ENCODE measurements at places on chromosomes 2 and 18. TPM values are rescaled to one million over a fixed set of nuclear protein-coding genes. Genes with fewer than 3 reads are reported as not detected.

BZW1 gene
- 393 TPM for total RNA-seq

CYS1 gene
- total RNA-seq, result not detected

CHST9 gene
- not detected for total RNA-seq

RAB11FIP5 gene
- total RNA-seq, result 4.9 TPM

KCNK3 gene
- total RNA-seq, result not detected

ANKRD36 gene
- total RNA-seq, result 69.1 TPM

SUMO1 gene
- total RNA-seq, result 70.7 TPM

INO80B gene
- 34.0 TPM for total RNA-seq

CYP26B1 gene
- not detected for total RNA-seq

SPP2 gene
- not detected for total RNA-seq

TNFAIP6 gene
- not detected for total RNA-seq

MOGAT1 gene
- total RNA-seq, result not detected

POTEI gene
- total RNA-seq, result not detected

C2orf81 gene
- total RNA-seq, result 3.2 TPM

CNTNAP5 gene
- total RNA-seq, result not detected

GRCh38 chr2:134352844-134353243, 99.0 kb downstream of the MGAT5 start:
- H3K4me3 ChIP-seq, result no peak overlapping the region
- peaks cover 40% of the 10 kb centered on the region for H3K36me3 ChIP-seq
- H3K27ac ChIP-seq, result no peak overlapping the region
- no peaks in the 10 kb centered on the region for H3K27me3 ChIP-seq
- no peak for DNase-seq
- H3K4me1 ChIP-seq, result peaks cover 4% of the 10 kb centered on the region

GRCh38 chr2:122663620-122664019, 908.2 kb downstream of the TSN start:
- H3K36me3 ChIP-seq, result no peaks in the 10 kb centered on the region
- DNase-seq, result no peak
- H3K27me3 ChIP-seq, result no peaks in the 10 kb centered on the region

DNA sequence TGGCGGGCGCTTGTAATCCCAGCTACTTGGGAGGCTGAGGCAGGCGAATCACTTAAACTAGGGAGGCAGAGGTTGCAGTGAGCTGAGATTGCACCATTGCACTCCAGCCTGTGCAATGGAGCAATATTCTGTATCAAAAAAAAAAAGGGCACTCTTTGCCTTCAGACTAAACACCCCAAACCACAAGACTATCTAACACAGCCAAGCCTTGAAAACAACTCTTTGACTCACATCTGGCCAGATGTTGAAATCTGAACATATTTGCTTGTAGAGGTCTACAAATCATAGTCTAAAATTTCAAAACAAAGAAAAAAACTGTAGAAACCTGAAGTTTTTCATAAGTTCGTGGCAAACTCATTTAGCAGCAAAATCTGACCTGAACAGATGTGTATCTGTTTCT, 94.9 kb downstream of the FAM161A start:
- no peak overlapping the region for H3K4me3 ChIP-seq
- peaks cover 3% of the 10 kb centered on the region for H3K4me1 ChIP-seq
- no peaks in the 10 kb centered on the region for H3K27me3 ChIP-seq
- H3K36me3 ChIP-seq, result no peaks in the 10 kb centered on the region

GRCh38 chr2:67013821-67014220, 383.3 kb upstream of the ETAA1 start:
- DNase-seq, result no peak
- no peaks in the 10 kb centered on the region for H3K27me3 ChIP-seq
- no peak overlapping the region for H3K27ac ChIP-seq
- no peaks in the 10 kb centered on the region for H3K36me3 ChIP-seq
- H3K4me3 ChIP-seq, result no peak overlapping the region

- no peak overlapping the region for H3K27ac ChIP-seq
- no peaks in the 10 kb centered on the region for H3K27me3 ChIP-seq
- H3K4me3 ChIP-seq, result no peak overlapping the region
- DNase-seq, result no peak
- no peaks in the 10 kb centered on the region for H3K4me1 ChIP-seq
- no peaks in the 10 kb centered on the region for H3K36me3 ChIP-seq
These were observed 119.7 kb upstream of the ETAA1 start for GRCh38 chr2:67277450-67277849.

DNA sequence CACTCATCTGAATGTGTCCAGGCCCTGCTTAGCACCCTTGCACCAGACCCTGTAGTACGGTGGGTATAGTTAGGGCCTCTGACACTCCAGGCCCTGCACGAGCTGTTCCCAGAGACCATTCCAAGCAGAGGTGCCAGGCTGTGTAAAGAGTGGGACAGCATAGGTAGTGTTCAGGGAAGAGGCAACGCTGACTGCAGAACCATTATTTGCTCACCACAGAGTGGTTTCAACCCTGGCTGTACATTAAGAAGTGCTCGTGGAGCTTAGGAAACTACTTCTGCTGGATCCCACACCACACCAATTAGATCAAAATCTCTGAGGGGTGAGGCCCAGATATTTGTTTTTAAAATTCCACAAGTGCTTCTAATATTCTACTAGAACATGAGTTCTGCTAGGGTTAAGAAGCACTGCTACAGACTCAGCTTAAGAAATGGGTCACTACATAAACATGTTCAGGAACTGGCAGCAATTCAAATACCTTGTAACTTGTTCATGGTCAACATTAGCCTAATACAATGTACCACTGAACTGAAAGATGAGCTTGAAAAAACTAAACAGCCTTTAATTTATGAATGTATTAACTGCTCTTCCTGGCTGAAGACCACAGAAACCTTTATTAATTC, 183.0 kb downstream of the MYO5B start:
- H3K27ac ChIP-seq, result no peak overlapping the region
- no peaks in the 10 kb centered on the region for H3K27me3 ChIP-seq
- H3K4me1 ChIP-seq, result no peaks in the 10 kb centered on the region
- no peak overlapping the region for H3K4me3 ChIP-seq
- H3K36me3 ChIP-seq, result no peaks in the 10 kb centered on the region

DNA sequence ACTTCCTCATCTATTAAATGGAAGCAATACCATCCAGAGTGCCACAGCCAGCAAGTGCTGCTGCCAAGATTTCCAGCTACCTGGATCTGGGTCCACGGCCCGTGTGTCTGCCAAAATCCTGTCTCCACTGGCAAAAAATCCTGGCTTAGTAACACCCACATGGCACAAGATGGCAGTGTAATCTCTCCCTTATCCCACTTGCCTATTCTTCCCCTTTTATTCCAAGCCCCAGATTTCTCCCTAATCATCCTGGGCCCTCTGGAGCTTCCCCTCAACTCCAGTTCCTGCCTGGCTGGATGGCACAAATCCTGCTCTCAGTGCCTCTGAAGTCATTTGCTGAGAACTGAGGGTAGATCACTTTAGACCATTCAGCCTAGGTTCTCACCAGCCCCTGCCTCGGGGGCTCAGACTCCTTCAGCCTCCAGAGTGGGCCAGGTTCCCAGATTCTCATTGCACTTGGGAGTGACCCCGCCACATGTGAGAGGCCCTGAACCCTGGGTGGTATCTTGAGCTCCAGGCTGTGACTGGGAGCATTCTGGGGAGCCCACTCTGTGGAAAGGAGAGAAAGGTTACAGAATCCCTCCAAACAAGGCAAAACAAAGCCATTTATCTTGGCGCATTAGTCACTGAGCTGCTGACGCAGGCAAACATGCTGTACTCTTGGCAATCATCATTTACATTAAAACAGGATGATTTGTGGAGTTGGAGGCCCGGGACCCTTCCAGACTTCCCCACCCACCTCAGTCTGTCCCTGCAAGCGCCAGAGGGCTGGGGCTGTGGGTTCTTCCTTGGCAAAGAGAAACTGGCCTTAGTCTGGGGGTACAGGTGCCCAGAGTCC, 325.8 kb downstream of the DYSF start:
- H3K4me3 ChIP-seq, result no peak overlapping the region
- DNase-seq, result no peak

DNA sequence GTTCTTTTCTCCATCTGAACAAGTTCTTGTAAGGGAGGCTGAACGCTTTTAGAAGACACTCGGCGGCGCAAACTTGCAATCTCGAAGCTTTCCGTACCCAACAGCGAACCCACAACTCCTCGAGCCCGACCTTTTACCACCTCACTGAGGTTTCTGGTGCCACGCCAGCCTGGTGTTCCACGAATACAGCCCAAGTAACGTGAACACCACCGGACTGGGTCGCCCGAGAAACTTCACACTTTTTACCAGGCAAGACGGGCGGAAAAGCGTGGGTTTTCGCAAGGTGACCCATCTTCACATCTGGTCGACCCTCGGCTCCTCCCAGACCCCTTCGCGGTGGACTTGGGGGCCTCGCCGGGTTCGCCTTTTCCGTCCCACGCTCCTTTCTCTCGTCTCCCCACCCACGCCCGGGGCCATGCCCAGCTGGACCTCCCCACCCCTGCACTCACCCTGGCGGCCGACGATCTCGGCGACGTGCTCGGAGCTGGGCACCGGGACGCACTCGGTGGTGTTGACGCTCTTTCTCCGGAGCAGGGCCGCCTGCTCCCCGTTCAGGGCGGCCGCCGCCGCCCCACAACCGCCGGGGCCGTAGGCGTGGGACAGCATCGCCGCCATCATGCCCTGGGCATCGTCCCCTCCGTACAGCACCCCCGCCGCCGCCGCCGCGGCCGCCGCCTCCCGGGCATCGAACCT, 1.2 kb downstream of the MEX3C start:
- peak; percentile 64 for DNase-seq
- H3K36me3 ChIP-seq, result peaks cover 3% of the 10 kb centered on the region
- H3K27ac ChIP-seq, result peak overlapping the region; percentile 88
- peak overlapping the region; percentile 64 for H3K4me3 ChIP-seq

- DNase-seq, result no peak
- H3K4me3 ChIP-seq, result no peak overlapping the region
- H3K4me1 ChIP-seq, result peaks cover 55% of the 10 kb centered on the region
These were observed 50.6 kb downstream of the STK39 start for GRCh38 chr2:168196764-168197180.

DNA sequence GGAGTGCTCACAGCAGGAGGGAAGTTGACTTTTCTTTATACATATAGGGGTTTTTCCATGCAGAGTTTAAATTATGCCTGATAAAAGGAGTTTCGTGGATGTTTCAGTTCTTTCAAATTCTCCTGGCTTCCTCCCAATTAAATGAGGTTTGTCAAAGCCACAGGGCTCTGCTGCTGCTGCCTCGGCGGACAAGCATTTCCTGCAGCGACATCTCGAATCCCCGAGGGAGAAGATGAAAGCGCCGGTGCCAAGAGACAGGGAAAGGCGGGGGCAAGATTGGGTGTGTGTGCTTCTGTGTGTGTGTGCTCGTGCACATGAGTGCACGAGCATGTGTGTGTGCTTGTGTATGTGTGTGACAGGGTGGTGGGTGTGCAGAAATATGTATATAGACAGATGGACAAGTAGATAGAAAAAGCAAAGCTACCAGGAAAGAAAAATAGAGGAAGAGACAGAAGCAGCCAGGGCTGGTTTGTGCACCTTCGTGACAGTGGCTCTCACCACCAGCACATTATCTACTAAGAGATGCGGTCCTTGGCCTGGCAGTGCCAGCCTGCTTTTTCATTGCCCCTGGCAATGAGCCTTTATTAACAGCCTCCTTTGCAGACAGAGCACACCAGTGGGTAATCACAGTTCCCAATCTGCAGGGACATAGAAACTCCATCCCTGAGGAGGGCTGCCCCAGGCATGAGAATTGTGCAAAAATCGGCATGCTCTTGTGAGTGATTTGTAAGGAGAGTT, 76.2 kb downstream of the CDK15 start:
- no peak overlapping the region for H3K27ac ChIP-seq
- no peak for DNase-seq
- no peaks in the 10 kb centered on the region for H3K36me3 ChIP-seq
- no peaks in the 10 kb centered on the region for H3K27me3 ChIP-seq
- no peak overlapping the region for H3K4me3 ChIP-seq

DNA sequence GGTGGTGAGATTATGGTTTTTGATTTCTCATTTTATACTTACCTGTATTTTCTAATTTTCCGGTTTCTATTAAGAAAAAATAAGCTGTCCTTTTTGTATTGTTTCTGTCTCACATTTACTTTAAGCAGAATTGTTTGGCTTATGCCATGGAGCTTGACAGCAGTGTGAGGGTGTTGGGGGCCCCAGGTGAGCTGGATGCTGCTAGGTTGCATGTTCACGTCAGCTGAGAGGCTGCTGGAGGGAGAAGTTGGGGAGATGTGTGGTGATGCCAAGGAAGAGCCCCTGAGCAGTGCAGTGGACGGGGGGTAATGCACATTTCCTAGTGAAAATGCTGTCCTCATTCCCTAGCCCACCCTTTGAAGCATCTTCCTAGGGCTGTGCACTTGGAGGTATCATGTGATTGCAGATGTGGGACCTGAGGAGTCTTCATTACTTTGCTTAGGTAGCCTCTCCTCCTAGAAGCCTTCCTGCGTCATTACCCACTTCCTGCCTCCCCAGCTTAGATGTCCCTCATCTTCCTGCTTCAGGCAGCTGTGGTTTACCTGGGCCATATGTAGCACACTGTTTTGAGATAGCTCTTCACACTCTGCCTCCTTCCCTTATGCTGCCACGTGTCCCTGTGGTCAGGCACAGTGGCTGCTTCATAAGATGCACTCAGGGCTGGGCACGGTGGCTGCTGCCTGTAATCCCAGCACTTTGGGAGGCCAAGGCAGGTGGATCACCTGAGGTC, 16.2 kb downstream of the ATG16L1 start:
- H3K4me1 ChIP-seq, result peaks cover 47% of the 10 kb centered on the region
- H3K36me3 ChIP-seq, result peaks cover 63% of the 10 kb centered on the region
- no peak overlapping the region for H3K4me3 ChIP-seq
- peak overlapping the region; percentile 94 for H3K27ac ChIP-seq
- no peaks in the 10 kb centered on the region for H3K27me3 ChIP-seq
- DNase-seq, result peak; percentile 96

DNA sequence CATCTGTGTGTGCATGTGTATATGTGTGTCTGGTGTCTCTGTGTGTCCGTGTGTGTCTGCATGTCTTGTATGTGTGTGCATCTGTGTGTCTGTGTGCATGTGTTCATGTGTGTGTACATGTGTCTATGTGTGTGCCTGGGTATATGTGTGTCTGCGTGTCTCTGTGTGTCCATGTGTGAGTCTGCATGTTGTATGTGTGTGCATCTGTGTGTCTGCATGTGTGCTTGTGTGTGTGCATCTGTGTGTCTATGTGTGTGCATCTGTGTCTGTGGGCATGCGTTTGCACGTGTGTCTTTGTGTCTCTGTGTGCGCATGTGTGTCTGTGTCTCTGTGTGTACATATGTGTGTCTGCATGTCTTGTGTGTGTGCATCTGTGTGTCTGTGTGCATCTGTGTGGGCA, 207.7 kb downstream of the TNS1 start:
- no peak overlapping the region for H3K27ac ChIP-seq
- no peak for DNase-seq
- H3K36me3 ChIP-seq, result no peaks in the 10 kb centered on the region

DNA sequence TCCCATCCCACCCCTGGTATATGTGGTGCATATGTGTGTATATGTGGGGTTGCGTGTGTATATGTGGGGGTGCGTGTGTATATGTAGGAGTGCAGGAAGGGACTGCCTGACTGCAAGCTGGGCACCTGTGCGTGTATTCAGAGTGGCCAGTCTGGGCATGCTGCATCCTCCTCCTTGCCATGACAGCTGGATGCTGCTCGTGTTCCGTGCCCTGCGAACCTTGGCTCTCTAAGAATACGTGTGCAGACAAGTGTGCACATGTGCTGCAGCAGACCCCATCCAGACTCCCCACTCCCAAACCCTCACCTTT, 222.1 kb downstream of the CELF4 start:
- no peaks in the 10 kb centered on the region for H3K36me3 ChIP-seq
- H3K27me3 ChIP-seq, result no peaks in the 10 kb centered on the region
- no peak overlapping the region for H3K4me3 ChIP-seq
- H3K27ac ChIP-seq, result no peak overlapping the region
- no peak for DNase-seq
- no peaks in the 10 kb centered on the region for H3K4me1 ChIP-seq
